Effector CD4-positive, alpha-beta T cell (primary cell): ENCODE measurements at places on chromosomes 3 and 15.

GRCh38 chr3:194615226-194615625, 18.0 kb downstream of the TMEM44 start:
- no peak for DNase-seq

- no peak for DNase-seq
Measured at GRCh38 chr15:91214675-91215590, 114.9 kb downstream of the SV2B start.

- no peak for DNase-seq
Measured at GRCh38 chr3:33364531-33365128, 75.6 kb downstream of the UBP1 start.

- no peak for DNase-seq
Measured at GRCh38 chr3:183439515-183439914, 11.1 kb upstream of the MCF2L2 start.

DNA sequence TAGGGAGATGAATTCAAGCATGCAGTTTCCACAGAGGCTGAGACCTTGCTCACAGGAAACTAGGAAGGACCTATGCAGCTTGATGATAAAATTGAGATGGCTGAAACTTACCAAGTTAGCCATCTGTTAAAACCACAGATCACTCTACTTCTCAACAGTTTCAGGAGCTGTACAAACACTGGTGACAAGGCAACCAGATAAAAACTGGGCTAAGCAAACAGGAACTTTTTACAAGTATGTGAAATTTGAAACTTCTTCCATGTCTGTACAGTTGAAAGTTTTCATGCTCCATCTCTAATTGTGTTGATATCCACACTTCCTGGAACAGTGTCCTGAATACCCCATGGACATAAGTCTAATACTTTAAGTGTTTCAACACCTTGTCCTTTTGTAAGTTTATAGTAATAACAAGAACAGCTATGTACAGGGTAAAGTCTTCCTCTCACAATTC, 78.2 kb downstream of the FAIM start:
- no peak for DNase-seq

DNA sequence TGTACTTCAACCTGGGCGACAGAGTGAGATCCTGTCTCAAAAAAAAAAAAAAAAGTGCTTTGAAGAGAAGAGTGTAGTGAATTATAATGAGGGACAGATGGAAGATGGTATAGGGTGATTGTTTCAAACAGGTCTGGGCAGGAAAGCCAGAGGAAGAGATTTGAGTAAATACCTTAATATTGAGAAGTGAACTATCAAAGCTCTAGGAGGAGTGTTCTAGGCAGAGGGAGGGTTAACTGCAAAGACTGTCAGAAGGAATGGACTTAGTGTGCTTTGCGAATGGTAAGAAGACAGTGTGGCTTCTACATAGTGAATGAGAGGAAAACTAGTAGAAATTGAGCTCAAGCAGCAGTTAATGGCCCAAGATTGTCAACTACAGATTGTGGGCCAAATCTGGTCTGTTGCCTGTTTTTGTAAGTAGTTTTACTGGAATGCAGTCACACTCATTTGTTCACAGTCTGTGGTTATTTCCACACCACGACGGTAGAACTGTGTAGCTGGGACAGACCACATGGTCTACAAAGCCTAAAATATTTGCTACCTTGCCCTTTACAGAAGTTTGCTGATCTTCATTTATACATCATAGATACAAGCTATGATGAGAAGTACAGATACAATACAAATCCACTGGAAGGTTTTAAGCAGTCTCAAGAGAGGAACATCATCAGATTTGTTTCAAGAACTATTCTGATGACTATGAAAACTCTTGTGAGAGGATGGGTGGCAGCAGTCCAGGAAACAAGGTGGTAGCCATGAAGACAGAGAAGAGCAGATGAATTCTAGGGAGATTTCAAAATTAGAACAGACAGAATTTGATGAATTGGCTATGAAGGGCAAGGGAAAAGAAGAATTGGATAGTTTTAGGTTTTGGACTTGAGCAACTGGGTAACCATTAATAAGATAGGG, 16.5 kb upstream of the USP50 start:
- DNase-seq = no peak

DNA sequence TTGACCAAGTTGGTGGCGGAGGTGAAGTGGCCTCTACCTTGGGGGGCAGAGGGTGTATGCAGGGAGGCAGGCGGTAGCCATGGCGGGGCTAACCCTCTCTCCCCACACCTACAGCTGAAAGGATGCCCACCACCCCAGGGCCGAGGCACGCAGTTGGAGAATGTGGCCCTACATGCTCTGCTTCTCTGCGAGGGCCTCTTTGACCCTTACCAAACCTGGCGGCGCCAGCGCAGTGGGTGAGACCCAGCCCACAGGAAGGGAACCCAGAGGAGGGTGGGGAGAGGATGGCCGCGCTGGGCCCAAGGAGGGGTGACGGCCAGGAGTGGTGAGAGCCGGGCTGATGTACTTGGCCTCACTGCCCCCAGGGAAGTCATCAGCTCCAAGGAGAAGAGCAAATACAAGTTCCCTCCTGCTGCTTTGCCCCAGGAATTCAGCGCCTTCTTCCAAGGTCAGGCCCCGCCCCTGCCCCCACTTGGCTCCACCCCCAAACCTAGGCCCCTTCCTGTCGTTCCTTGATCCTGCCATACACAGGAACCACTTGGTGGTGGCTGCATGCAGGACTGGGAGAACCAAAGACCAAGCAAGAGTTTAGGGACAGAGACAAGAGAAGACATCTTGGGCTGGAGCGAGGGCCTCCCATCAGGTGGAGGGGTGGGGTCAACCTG, 9.8 kb downstream of the NBEAL2 start:
- no peak for DNase-seq

DNA sequence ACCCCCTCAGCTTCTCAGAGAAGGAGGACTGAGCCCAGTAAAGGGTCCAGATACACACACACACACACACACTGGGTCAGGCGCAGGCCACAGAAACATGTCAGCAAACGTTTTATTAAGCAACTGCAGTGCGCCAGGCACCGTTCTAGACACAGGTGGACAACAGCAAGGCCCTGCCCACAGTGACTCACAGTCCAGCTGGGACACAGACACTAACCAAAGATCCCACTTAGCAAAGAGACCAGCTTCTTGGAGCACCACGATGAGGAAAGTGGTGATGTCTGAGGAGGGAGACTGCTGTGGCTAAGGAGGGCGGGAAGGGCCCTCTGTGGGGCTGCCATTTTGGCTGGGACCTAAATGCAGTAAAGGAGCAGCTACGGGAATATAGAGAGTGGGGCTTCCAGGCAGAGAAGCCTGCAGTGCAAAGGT, 2.8 kb upstream of the VILL start:
- no peak for DNase-seq

- no peak for DNase-seq
Measured at GRCh38 chr3:37262816-37263393, 88.5 kb upstream of the LRRFIP2 start.

- DNase-seq = no peak
Measured at GRCh38 chr3:194254040-194254439, 97.1 kb downstream of the CPN2 start.

GRCh38 chr3:184693011-184693975, 18.6 kb downstream of the MAGEF1 start:
- no peak for DNase-seq

DNA sequence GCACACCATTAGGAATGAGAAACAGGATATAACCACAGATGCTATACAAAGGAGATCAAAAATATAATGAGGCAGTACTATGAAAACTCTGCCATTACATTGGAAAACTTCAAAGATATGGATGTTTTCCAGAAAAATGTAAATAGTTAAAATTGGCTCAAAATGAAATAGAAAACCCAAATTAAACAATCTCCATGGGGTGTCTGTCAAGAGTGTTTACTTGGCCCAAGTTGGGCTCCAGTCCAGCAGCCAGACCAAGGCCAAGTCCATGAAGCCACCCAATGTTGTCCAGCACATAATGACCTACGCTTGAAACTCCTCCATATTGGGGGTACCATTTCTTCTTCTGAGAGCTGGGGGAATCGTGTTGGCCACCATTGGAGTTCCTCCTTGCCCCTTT, 37.1 kb downstream of the CTXND1 start:
- DNase-seq = no peak

DNA sequence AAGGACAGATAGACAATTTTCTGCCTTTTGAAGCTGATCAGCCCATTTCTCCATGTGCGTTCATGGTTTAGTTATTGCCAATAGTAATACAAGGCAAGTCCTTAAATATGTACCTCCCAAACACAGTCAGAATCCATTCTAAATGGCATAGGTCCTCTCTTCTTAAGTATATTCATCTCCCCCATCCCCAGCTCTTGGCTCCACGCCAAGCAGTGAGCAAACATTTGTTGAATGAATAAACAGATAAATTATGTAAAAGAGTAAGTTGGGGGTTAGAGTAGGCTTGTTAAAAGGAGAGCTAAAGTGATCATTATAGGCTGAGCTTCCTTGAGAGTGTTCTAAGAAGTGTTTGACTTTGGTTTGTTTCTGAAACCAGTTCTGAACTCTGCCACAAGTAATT, 241.3 kb downstream of the ITPR1 start:
- DNase-seq = no peak

- DNase-seq = no peak
Measured at GRCh38 chr15:40584191-40584590, 9.9 kb upstream of the KNL1 start.

DNA sequence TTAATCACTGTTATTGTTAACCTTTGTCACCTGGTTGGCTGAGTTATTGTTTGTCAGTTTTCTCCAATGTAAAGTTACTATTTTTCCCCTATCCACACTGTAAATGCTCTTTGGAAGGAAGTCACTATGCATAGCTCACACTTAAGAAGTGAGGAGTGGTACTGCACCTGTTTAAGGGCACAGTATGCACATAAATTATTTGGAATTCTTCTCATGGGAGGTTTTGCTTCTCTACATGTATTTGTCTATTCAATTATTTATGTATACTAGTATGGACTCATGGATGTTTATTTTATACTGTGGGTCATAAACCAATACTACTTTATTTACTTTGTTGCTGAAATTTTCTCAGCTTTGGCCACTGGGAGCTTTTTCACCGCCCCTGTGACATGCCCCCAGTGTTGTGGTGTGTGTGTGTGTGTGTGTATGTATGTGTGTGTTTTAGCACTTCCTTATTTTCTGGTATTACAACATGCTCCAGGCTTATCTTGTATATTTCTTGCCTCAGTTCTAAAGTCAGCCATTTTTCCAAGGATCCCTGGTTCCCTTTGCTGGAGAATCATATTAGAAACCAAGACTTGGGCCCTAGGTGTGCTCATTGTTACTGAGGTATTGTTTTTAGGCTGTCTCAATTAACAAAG, 290.5 kb downstream of the KBTBD8 start:
- no peak for DNase-seq

GRCh38 chr3:113695786-113696645, at the start of gene USF3:
Gene USF3 (minus strand): TSS chr3:113696642. CDS start chr3:113674878, 21,764 bp downstream.
- DNase-seq = peak; percentile 82

- DNase-seq = no peak
Measured at GRCh38 chr3:167148136-167148535, 232.0 kb downstream of the ZBBX start.

DNA sequence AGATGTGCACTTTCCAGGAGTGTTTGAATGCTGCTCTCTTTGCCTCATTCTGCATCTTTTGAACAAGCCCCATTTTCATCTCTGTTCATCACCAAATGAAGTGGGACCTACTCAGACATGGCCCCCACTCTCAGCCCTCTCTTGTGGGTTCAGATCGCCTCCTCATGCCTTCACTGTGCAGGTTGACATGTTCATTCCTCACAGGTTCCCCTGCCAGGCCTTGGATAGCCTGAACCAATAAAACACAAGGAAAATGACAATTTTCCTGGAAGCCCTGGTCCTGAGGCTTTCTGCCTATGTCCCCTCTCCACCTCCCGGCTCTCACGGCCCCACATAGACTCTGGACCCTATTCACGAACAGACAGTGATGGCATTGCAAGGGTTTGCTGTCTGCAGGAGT, 17.7 kb downstream of the KLF15 start:
- no peak for DNase-seq

- no peak for DNase-seq
Measured at GRCh38 chr3:81782585-81782984, 21.1 kb upstream of the GBE1 start.
